Stimulated activated CD4-positive, alpha-beta T cell treated with anti-CD3 and anti-CD28 coated beads, Interleukin-4, amount 100 ng/mL, for 24 hours (primary cell): ENCODE measurements at places on chromosomes 6 and 20.

DNA sequence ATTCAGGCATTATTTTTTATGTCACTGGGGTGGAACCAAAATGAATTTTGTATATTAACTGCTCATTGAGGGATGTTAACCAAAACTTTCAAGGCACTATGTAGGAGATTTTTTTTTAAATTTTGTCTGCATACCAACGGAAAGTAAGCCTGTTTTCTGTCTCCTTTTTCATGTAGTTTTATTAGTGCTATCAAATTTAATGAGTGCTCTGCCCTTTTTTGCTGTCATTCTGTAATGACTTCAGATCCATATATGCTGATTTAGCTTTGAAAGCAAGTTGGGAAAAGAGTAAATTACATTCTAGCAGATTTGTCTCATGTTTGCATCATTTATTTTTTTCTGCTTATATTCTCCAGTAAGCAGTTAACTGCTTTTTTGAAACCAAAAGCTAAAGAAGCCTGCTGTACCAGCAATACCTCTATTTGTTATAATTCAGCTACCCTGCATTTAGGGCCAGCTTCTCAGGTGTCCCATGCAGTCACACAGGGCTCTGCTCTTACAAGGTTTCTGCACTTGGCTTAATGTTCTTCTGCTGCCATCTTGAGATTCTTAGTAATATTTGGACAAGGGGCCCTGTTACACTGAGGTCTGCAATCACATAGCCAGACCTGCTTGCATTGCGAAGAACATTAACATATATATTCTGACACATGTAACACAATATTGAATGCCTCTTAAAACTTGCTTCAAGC, 429.0 kb downstream of the UTRN start:
- DNase-seq, result no peak

DNA sequence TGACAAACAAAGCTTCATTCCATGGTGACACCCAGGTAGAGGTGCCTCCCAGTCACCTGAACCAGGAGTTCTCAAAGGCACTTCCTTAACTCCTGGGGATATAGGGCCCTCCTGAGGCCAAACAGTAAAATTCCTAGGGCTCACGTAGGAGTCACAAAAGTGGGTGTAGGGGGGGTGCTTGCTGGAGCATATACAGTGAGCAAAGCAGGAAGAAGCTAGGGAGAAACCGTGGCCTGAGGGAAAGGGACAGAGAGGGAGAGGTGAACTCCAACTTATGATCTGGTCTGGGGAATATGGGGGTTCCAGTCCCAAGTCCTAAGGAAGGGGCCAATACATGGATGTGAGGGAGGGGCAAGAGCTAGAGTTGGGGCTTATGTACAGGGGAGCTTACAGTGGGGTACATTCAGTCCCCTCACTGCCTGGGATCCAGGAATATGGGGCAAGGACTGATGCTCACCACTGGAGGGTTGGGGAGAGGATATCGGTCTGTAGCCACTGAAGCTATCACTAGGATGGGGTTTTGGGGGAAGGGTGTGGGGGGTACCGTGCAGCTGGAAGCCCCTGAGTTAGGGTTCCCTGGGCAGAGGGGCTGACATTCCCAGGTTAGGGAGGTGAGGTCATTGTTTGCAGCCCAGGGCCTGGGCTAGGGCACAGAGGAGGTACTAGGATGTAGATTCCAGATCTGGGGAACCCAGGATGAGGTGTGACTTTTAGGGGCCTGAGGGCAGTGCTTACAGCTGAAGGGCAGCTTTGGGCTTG, 950 bp downstream of the PEDS1 start:
- no peak for DNase-seq

DNA sequence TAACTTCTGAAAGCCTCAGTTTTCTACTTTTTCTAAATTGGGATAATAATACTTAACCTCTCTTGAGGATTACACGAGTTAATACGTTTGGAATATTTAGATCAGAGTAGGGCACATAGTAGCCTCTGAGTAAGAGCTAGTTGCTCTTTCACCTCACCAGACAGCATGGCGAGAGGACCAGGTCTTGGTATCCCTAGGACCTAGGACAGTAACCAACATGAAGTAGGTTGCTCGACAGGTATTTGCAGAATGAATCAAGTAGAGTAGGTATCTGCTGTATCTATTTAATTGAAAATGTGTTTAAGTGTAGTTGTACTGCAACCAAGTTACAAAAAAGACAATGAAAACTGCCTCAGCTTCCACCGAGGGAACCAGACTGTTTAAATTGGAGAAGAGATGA, 1.4 kb downstream of the CDC5L start:
- no peak for DNase-seq

DNA sequence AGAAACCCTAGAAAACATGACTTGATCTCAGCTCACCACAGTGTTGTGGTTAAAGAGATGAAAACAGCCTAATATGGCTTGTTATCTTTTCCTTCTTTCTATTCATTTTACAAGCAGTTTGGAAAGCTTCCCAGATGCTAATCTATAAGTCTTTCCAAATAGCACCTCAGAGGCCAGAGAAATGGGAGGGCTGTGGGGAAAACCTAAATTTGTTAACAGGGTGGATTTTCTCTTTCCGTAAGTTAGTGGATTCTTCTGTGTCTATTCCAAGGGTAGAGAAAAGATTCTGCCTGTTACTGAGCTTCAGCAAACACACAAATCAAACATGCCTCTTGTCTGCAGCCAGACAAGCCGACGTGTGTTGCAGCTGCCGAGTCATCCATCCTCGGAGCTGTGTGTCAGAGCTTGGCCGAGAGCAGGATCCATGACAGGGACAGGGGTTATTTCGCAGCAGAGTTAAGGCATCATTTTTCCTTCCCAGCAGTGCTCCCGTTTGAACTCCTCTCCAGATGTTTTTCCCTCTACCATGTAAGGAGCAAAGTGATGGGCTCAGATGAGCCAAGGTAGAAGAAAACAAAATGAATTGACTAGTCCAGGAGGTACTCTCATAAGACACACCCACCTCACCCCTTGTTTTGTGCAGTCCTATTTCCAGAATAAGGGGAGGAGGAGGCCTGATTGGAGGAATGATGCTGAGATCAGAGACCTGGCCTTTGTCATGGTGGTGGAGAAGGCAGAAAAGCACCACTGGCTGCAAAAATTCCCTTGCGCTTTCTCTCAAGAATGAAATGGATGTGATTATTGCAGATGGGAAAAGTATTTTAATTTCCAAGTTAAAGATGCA, 560.0 kb downstream of the C6orf118 start:
- DNase-seq, result no peak

DNA sequence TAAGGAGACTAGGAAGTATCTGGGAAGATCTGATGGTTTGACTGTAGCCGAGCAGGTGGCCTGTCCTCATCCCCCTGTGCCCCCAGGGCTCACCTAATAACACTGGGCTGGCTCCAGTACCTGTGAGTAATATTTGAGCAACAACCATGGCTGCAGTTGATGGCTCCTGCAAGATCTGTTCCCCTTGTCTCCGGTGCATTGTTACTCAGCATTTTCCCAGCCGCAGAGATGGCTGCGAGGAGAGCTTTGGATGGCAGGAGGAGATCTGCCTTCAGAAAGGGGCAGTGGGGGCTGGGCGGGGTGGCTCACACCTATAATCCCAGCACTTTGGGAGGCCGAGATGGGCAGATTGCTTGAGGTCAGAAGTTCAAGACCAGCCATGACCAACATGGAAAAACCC, 39.3 kb downstream of the PTK7 start:
- no peak for DNase-seq

GRCh38 chr6:7414811-7415210, 25.2 kb downstream of the RIOK1 start:
- no peak for DNase-seq

- no peak for DNase-seq
Observed at GRCh38 chr20:8473459-8473858, 341.4 kb downstream of the PLCB1 start.

DNA sequence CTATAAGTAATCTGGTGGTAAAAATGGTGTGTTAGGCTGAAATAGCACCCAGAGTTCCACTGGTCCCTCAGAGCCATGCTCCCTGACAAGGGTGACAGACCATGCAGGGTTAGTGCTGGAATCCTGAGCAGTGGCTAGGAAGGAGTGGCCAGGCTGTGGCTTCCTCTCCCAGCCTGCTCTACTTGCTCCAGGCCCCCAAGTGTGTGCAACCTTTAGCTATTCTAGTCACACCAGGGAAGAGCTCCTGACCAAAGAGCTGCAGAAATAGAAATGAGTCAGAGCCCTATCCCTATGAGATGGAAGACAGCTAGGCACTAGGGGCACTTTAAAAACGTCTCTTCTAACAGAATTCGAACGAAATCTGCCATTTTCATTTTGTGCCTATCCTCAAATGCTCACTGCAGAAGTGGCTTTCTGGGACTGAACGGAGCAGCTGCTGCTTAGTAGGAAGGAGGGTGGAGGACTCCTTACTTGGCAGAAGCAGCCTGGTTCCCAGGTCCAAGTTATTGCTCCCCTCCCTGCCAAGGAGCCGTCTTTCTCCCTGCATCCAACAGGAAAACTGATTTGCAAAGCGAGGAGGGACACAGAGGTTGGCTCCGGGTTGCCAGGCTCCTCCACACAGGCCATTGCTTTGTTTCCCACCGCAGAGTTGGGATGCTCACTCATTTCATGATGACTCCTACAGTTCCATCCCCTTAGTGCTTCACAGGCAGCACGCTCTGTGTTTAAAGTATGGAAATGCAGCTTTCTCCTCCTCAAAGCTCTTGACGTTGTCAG, 754.5 kb downstream of the C6orf118 start:
- no peak for DNase-seq

DNA sequence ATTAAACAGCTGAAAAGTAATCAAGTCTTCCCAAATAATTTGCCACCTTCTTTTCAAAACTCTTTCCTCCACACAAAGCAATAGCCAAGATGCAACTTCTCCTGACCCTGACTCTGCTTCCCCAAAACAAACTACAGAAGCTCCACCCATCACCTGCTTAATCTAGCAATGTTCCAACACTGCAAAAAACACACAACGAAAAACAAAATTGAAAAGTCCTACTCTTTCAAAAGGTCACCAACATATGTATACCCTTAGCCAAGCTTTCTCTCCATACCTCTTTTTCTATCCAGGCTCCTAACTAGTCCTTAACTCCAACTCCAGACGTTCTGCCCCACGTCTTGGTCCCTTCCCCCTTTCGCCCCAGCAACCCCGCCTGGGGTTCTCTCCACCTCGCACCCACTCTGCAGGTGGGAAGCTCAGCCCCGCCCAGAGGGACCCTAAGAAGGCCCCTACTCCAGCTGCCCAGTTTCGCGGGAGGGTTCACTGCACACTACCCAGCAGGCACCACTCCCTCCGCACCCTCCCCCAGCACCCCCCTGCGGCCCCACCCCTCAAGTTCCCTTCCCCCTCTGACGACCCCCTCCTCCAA, 717 bp downstream of the CSNK2A1 start:
- peak; percentile 29 for DNase-seq

GRCh38 chr6:34916348-34916967, 27.4 kb downstream of the ANKS1A start:
- DNase-seq, result no peak

GRCh38 chr6:15244620-15245360, 1.1 kb upstream of the JARID2 start:
- peak; percentile 61 for DNase-seq

DNA sequence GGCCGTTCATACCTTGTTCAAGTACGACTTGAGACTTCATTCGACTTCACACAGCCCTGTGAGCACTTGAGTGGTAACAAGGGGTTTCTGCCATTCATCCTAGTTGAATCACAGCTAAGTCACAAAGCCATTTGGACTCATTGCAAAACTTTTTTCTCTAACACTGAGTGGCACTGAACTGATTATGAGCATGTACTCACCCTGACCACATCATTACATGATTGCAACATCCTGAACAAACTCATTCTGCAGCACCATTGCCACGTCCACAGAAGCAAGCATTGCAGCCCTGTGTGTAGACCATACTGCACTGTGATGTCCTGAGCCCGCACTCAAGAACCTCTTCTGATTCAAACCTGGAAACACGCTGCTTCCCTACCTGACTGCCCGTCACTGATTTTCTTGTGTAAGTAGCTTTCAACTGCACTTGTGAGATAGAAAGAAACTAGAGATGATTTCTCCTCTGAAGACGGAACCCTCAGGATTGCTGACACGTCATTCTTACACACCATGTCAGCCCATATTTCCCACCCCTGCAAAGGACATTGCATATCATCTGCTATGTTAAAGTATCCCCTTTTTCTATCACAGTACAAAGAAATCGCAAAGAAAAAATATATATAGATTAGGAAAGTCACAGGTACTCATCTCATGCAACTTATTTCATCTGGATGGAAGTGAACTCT, 81.6 kb downstream of the C6orf118 start:
- DNase-seq, result no peak
